ENCODE measurements at places on chromosomes 2 and 18.

GRCh38 chr2:215811003-215811402 lies 202.3 kb downstream of the MREG start:
- DNase-seq = no peak

- DNase-seq = peak; percentile 31
Measured at GRCh38 chr2:224038049-224038829, 847 bp downstream of the SERPINE2 start.

GRCh38 chr2:138122891-138123290 lies 158.6 kb downstream of the HNMT start:
- no peak for DNase-seq

- no peak for DNase-seq
Measured at GRCh38 chr2:63875131-63875527, 33.4 kb downstream of the UGP2 start.

DNA sequence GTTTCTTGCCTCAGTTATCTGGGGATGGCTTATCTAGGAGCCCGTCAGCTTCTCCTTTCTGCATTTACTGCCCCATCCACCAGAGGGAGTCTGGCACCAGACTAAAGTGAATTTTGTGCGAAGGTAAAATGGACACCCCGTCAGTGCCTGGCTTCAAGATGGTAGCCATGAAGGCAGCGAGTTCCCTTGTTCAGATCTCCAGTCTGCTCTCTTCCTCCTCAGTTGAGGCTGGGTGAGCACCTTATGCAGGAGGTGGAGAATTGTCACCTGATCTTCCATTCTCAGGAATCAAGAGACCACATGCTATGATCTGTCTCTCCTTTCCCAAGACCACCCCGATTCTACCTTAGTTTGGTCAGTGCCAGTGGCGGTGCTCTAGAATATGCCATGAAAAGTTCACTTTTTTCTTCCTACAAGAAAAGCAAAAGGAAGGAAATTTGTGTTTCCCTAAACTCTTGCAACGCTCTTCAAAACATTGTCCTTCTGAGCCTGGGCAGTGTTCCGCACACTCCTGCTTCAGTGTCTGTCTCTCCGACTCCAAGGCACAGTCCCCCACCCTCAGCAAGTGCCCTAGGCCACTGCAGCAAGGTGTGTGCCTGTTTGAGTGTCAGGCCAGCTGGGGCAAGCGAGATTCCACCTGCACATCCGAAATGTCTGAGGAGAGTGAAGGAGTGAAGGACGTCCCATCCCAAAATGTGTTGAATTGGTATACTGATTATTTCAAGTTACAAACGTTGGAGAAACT lies 168.6 kb downstream of the SS18 start:
- DNase-seq = peak; percentile 34

- DNase-seq = no peak
Measured at GRCh38 chr2:179057737-179058136, 7.8 kb upstream of the CCDC141 start.
